Effector memory CD4-positive, alpha-beta T cell (primary cell): ENCODE measurements at places on chromosomes 7 and 10.

- DNase-seq, result no peak
Measured at GRCh38 chr10:34137201-34137600, 677.9 kb downstream of the PARD3 start.

DNA sequence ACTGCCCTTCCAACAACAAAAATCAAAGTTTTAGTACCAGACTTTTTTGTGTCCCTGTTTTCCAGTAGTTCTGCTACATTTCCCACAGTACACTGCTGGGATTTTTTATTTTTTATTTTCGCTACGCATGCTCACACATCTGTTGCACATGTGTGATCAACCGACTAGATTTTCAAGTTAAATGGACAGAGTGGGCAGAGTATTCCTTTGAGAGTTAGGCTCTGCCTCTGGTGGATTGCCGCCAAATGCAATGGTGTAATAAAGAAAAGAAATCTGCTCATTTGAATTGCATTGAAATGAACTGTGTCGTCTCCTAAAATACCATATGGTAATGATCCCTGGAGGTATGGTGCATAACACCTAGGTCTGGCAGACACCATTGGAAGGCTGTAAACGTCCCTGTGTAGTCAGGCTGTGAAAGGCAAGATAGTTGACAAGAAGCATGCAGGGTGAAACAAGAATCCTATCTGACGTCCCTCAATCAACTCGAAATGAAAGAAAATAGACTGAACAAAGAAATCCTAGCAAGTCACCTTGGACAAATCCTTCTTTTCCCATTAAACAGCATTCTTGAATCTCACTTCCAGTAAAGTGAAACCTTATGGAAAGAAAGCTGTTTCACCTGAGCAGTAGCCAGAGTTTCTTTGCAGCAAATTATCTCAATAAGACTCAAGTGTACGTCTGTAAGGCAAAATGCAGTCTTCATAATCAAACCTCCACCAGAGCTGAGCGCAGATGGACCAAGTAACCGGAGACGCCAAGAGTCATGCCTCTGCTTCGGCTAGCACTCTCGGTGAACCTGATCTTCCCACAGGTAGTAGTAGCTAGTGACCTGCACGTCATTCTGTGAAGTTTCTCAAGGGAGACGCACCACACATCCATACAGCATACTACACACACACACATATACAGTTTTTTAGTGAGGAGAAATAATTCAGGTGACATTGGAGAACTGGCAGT lies 357.3 kb downstream of the CRPPA start:
- no peak for DNase-seq

DNA sequence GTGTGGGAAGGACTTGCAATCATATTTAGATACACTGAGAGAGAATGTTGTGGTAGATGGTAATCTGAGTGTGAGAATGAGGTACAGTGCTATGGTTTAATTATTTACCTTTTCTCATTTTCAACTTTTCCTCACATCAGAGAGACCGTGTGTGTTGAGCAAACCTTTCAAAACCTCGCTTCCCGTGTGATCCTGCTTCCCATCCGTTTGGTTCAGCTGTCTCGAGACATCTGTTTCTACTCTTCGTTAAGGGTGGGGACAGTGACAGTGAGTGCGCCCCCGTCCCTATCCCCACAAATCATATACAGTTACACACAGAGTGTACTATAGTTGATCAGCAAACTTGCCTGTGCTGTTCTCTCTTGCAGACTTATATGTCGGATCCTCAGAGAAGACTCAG lies 33.0 kb upstream of the NOBOX start:
- no peak for DNase-seq

DNA sequence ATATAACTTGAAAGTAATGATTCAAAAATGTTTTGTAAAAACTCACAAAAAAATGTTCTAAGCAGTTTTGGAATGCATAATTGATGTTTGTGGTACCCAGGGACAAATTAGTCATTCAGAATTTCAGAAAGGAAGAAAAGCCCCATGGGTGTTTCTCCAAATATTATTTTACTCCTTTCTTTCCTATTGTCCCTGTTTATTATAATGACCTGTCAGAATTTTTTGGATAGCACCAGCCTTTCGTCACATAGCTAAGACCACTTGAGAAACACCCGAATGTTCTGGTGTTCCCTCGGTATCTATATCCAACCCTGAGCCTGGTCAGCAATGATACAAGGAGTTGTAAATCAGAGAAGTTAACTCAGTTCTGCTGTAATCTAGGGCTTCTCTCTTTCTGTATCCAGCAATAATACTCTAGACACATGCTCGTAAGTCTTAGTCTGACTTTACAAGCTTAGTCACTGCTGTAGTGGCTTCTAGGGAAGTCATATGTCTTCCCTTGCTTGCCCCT lies 64.8 kb upstream of the MEOX2 start:
- no peak for DNase-seq

DNA sequence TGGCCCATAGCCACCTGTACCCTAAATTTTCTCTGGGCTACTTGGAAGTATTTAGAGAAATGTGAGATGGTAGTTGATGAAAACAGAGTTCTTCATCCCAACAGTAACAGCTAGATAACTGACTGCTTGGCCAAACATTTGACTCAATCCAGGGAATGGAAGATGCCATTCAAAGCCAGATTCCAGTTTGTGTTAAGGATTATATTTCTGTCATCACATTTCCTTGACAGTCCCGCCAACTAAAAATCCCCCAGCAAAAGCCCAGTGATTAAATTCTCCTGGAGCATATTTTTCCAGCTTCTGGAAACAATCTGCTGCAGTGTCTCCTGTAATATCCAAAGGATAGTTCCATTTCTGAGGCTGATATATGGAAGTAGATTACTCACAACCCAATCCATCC lies 45.4 kb upstream of the PTN start:
- no peak for DNase-seq

DNA sequence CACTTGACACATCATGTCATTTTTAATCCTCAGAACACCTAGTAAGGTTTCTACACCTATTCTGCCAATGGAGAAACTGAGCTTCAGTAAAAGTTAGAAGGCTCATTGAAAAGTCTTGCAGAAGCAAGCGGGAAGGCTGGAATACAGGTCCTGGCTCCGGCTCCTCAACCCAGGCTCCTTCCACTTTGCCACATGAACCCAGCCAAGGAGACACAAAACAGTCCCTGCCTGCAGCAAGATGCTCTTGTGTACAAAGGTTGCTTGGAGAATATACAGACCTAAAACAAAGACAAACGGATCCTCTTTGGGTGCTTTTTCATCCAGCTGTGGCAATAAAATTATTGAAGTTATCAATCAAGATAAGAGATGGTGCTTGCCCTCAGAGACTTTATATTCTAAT lies 106.8 kb downstream of the SORBS1 start:
- no peak for DNase-seq

DNA sequence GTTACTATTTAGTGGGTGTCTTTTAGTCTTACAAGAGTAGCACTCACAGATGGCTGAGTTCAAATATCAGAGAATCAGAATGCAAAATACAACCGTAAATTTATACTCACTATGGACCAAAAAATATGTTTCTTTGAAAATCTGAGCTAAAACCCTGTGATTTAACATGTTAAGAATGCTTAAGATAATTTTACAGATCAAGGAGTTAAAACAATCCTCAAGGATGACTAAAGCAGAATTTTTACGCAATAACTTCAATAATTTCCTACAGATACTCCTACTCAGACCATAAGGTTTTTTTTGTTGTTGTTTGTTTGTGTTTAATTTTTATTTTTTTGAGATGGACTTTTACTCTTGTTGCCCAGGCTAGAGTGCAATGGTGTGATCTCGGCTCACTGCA lies 47.9 kb upstream of the CCDC6 start:
- DNase-seq, result no peak

DNA sequence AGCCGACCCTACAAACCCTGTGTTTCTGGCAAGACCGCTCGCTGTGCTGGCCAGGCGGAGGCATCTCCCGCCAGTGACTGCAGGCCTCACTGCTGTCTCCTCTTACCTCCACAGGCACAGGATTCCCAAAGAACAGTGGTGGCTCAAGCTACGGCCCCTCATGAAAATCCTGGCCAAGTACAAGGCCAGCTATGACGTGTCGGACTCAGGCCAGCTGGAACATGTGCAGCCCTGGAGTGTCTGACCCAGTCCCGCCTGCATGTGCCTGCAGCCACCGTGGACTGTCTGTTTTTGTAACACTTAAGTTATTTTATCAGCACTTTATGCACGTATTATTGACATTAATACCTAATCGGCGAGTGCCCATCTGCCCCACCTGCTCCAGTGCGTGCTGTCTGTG lies 36.2 kb downstream of the PITRM1 start:
- no peak for DNase-seq

- no peak for DNase-seq
Measured at GRCh38 chr10:3981300-3981699, 196.3 kb upstream of the KLF6 start.

- no peak for DNase-seq
Measured at GRCh38 chr10:61825628-61826027, 75.9 kb upstream of the ARID5B start.

DNA sequence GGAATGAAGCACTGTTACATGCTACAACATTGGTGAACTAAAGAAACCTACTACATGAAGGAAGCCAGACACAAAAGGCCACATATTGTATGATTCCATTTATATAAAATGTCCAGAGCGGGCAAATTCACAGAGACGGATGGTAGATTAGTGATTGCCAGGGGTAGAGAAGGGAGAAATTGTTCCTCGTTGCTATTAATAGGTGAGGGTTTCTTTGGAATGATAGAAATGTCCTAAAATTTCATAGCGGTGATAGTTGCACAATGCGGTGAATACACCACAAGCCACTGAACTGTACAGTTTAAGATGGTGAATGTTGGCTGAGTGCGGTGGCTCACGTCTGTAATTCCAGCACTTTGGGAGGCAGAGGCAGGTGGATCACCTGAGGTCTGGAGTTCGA lies 29.0 kb downstream of the DENND2A start:
- no peak for DNase-seq

GRCh38 chr7:108463613-108464012 lies 7.4 kb upstream of the NRCAM start:
- no peak for DNase-seq

DNA sequence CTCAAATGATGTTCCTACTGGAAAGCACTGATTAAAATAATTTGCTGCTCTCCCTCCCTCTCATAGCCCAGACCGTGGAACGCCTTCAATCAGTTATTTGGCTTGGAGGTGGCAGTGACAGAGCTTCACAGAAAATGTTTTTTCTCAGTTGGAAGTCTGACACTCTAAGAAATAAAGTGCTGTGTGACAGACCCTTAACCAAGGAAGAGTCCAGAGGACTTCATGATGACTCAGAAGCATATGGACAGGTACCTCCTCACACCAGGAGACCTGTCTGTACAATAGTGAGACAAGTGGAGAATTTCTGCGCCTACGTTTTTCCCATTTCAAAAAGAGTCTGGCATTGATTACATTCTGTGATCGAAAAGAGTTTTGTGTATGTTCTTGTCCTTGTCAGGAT lies 295.5 kb downstream of the DOCK4 start:
- DNase-seq, result no peak

GRCh38 chr7:81272176-81272575 lies 353.3 kb upstream of the SEMA3C start:
- no peak for DNase-seq

GRCh38 chr7:37117292-37117691 lies 331.4 kb downstream of the ELMO1 start:
- no peak for DNase-seq

DNA sequence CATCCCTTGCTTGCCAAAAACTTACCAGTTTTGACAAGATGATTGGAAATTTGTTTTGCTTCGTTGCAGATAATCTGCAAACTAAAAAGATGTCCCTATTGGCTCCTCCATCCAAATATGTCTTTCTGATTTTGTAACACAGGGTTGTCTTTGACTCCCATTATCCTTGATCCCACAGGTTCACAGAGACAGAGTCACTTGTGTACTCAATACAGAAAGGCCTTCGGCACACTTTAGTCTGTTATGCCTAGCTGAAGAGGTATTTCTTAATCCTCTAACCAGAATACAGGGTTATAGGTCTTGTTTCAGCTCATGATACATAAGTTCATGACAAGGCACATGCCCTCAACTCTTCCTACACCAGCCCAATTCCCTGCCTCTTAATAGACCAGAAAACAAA lies 10.7 kb upstream of the CNNM1 start:
- no peak for DNase-seq

GRCh38 chr10:122152544-122152943 lies 118.6 kb upstream of the BTBD16 start:
- DNase-seq, result no peak

- no peak for DNase-seq
Measured at GRCh38 chr10:89668386-89669071, 23.5 kb upstream of the PANK1 start.

DNA sequence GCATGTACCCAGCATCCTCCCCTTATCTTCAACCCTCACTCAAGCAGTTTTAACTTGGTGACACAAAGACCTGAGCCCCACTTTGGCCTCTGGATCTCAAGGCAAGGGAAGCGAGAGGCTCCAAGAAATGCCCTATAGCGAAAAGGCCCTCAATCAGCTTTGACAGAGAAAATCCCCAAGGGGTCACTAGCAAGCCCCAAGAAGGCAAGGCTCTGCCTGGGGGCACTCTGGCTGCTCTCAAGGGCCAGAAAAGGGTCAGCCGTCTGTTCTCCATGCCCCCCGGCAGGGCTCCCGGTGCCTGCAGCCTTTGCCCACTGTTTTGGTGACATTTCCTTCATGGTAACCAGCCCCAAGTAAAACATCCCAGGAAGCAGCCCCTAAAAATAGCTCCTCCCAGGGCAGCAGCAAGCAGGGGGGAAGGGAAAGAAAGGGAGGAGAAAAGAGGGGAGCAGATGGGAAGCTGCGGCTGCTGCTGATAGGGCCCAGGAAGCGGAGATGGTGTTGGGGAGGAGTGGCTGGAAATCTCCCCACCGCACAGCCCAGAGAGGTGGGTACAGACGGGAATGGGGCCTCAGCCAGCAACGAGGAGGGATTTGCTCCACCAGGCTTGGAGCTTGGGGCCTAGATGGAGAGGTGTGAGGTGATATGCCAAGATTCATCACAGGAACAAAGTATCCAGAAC lies 7.1 kb downstream of the CAMK2G start:
- DNase-seq, result no peak

DNA sequence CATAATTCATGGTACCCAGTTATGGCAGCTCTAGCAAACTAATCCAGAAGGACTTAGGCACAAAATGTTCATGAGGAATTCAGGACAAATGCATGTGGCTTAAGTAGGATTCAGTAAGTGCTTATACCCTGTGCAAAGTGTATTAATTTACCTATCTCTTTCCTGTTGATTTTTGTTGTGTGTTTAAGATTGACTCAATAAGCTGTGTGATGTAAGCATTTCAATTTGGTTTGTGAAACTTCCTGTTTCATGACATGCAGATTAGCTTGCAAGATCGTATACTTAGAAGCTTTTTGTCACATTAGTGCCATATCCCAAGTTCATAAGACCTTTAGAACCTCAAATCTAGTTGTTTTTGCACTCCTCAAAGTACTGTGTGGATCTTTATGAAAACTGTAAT lies 416.7 kb downstream of the ARL4A start:
- no peak for DNase-seq

GRCh38 chr7:20219446-20220292 lies 2.5 kb upstream of the MACC1 start:
- no peak for DNase-seq

GRCh38 chr7:77710067-77710466 lies 13.8 kb downstream of the RSBN1L start:
- DNase-seq, result no peak

- no peak for DNase-seq
Measured at GRCh38 chr7:131021902-131022301, 287.9 kb upstream of the KLF14 start.
